GM23338 (cell line): ENCODE measurements at places on chromosomes 2 and 18. TPM values are rescaled to one million over a fixed set of nuclear protein-coding genes. Genes with fewer than 3 reads are reported as not detected.

- H3K4me3 ChIP-seq, result no peak overlapping the region
- no peak for DNase-seq
These were observed 339.8 kb downstream of the DYSF start for GRCh38 chr2:71792926-71793761.

DNA sequence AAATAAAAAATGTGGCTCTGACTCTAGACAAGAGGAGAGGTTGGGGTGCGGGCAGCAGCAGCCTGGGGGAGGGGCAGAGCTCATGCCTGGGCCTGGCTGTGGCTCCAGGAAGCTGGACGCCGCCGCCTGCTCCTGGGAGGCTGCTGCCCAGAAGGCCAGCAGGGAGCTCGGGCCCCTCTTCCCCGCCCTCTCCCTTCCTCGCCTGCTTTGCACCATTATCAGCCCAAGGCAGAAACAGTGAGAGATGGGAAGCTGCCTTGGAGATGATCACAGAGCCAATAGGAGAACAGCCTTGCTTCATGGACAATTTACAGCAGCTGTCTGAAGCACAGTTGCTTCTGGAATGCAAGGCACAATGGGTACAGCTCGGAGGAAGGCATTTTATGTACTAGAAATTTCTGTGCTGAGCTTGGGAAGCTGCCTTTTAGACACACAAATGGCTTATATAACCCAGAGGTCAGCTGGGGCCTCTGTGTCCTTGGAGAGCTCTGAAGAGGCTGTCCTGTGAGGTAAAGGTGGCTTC is 55.3 kb upstream of the AFF3 start:
- H3K27ac ChIP-seq, result no peak overlapping the region
- H3K4me1 ChIP-seq, result peaks cover 13% of the 10 kb centered on the region; the same call in 1 of the 2 replicates
- no peaks in the 10 kb centered on the region for H3K36me3 ChIP-seq
- H3K27me3 ChIP-seq, result no peaks in the 10 kb centered on the region

- no peak overlapping the region for H3K27ac ChIP-seq
- peaks cover 10% of the 10 kb centered on the region for H3K4me1 ChIP-seq
- no peaks in the 10 kb centered on the region for H3K36me3 ChIP-seq
- no peaks in the 10 kb centered on the region for H3K27me3 ChIP-seq
- no peak for DNase-seq
- H3K4me3 ChIP-seq, result no peak overlapping the region
These were observed 53.6 kb upstream of the RPRM start for GRCh38 chr2:153532140-153532539.

- H3K4me1 ChIP-seq, result no peaks in the 10 kb centered on the region
- no peaks in the 10 kb centered on the region for H3K36me3 ChIP-seq
- no peak for DNase-seq
- H3K27ac ChIP-seq, result no peak overlapping the region
- H3K27me3 ChIP-seq, result no peaks in the 10 kb centered on the region
These were observed 127.1 kb downstream of the NCOA1 start for GRCh38 chr2:24618144-24618543.

DNA sequence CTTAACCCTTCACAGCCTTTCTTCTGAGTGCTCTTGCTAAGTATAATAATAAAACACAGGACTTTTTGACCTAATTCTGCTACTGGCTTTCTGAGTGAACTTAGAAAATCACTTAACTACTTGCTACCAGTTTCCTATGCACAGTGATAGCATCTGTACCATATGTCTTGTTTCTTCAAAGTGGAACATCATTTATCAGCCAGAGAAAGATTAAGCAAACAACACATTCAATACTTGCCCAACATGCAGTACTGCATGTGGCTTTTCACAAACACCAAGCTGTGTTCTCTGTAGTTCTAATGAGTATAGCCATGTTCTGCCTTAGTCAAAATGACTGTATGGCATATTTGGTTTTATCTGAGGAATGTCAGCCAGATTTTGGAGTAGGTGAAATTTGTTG is 1286.6 kb upstream of the ZEB2 start:
- no peaks in the 10 kb centered on the region for H3K27me3 ChIP-seq
- DNase-seq, result no peak
- no peak overlapping the region for H3K27ac ChIP-seq

GRCh38 chr2:2045141-2045540 is 285.9 kb downstream of the MYT1L start:
- no peaks in the 10 kb centered on the region for H3K36me3 ChIP-seq
- DNase-seq, result no peak
- no peak overlapping the region for H3K27ac ChIP-seq

DNA sequence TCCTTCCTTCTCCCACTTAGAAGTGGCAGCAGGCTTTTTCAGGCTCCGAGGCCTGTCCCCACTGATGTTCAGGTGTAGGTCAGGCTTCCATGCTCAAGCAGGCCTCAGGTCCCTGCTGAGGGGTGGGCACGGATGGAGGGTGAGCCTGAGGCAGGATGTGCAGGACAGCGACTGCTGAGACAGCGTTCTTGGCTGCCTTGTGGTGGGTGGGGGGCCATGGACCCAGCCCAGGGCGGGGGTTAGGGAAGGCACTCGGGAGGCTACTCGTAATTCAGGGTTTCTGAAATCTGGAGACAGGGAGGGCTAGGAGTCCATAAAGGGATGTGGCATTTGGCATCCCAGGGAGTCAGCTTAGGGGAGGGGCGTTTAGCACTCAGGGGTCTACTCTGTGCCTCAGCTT is 30.3 kb downstream of the COLEC11 start:
- no peaks in the 10 kb centered on the region for H3K4me1 ChIP-seq
- no peak overlapping the region for H3K27ac ChIP-seq
- H3K36me3 ChIP-seq, result no peaks in the 10 kb centered on the region
- DNase-seq, result no peak

DNA sequence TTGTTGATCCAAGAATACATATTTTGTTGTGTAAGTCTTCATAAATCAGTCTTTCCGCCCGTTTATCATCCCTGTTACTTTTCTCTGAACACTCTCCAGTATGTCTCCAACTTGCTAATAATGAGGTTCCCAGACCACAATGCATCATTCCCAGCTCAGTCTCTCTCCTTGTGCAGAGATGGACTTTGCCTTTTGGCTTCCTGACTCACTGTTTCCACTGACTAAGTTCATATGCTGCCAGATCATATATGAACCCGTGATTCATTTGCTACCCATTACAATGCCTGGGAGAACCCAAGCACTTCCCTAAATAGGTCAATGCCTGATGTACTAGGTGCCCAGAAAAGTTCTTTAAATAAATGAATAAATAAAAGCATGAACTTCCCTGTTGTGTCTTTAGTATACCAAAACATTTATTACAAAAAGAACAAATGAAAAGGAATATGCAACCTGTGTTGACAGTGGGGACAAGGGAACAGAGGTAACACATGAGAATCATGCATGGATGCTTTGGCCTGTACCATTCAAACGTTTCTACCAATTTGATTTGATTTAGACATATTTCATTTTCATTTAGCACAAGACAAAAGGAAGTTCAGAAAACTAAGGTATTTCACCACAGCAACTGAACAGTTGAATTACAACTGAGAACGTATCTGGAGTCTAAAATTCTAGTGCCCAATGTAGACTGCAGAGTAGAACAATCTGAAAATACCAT is 215.4 kb upstream of the HNRNPA3 start:
- no peak overlapping the region for H3K27ac ChIP-seq
- no peaks in the 10 kb centered on the region for H3K27me3 ChIP-seq
- H3K4me3 ChIP-seq, result no peak overlapping the region
- H3K4me1 ChIP-seq, result 0 out of 2 replicates have a peak, but pooled peaks cover 9% of the 10 kb centered on the region

DNA sequence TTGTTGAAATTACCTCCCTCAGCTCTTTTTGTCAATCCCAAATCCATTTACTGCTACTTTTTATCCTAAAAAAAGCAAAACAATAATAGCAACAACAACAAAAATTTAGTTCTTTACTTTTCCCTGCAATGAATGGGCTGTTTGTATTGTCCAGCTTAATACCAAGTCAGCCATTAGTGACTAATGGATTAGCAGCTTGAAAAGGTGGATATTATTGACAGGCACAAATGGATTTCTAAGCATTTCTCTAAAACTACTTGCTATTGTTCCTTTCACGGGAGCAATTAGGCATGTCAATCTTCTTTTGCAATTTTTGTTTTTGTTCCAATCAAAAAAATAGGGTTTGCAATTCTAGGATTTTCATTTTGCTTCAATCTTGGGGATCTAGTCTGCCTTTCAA is 32.1 kb upstream of the SPAG16 start:
- no peak overlapping the region for H3K27ac ChIP-seq
- H3K4me1 ChIP-seq, result peaks cover 8% of the 10 kb centered on the region
- no peak overlapping the region for H3K4me3 ChIP-seq
- DNase-seq, result no peak
- no peaks in the 10 kb centered on the region for H3K27me3 ChIP-seq

DNA sequence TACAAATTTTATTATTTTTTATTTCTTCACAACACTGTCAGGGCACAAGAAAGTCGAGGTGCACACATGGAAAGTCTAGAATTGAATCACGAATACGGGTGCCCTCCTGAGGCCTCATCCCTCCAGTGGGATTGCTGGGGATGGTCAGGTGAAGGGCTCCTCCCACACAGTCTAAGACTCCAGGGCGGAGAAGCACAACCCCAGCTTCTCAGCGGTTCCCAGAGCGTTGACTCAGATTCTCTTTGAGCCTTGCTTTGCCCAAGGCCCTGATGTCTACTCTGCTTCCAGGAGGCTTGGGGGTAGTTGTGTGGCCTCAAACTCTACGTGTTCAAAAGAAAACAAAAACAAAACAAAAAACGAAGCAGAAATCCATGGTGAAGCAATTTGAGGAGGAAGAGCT is 108.4 kb downstream of the LYPD6B start:
- no peaks in the 10 kb centered on the region for H3K27me3 ChIP-seq
- no peaks in the 10 kb centered on the region for H3K36me3 ChIP-seq
- H3K4me1 ChIP-seq, result no peaks in the 10 kb centered on the region
- no peak for DNase-seq
- no peak overlapping the region for H3K4me3 ChIP-seq

GRCh38 chr2:216298719-216299495 is 73.4 kb downstream of the MARCHF4 start:
- H3K27me3 ChIP-seq, result no peaks in the 10 kb centered on the region
- DNase-seq, result no peak
- no peaks in the 10 kb centered on the region for H3K36me3 ChIP-seq
- H3K27ac ChIP-seq, result no peak overlapping the region
- H3K4me1 ChIP-seq, result peaks cover 10% of the 10 kb centered on the region

Gene IL36G
- total RNA-seq, result 0.70 TPM in 1 of 2 replicates, not detected in the other

Gene SERPINB13
- total RNA-seq, result not detected in 2 replicates

Gene ADAM23
- 12.0 and 15.9 TPM in 2 replicates for total RNA-seq

Gene FBXO15
- total RNA-seq, result 0.21 and 4.1 TPM in 2 replicates
